K562 (cell line): ENCODE measurements at places on chromosomes 2 and 18. TPM values are rescaled to one million over a fixed set of nuclear protein-coding genes. Genes with fewer than 3 reads are reported as not detected.

- DNase-seq: no peak
Measured at GRCh38 chr2:46747297-46747818, 168.2 kb downstream of the MCFD2 start.

DNA sequence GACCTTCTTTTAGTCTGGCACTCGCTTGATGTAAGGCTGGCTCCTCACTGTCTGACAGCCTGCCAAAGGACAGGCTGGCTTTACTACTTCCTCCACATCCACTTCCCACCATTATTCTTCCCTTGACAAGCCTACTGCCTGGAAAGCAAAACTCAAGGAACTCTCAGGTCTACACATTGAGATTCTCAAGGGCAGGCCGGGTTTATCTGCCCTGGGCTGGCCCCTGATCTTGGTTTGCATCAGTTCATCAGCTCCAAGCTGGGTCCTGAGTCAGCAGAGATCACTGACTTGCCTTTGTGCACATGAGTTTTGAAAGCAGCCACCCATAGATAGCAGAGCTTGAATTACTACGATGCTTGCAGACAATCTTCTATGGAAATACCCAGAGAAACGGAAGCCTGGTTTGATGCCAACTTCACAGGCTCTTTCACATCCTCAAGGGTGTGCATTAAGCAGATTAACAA is 53.9 kb downstream of the KCTD18 start:
- DNase-seq: no peak

DNA sequence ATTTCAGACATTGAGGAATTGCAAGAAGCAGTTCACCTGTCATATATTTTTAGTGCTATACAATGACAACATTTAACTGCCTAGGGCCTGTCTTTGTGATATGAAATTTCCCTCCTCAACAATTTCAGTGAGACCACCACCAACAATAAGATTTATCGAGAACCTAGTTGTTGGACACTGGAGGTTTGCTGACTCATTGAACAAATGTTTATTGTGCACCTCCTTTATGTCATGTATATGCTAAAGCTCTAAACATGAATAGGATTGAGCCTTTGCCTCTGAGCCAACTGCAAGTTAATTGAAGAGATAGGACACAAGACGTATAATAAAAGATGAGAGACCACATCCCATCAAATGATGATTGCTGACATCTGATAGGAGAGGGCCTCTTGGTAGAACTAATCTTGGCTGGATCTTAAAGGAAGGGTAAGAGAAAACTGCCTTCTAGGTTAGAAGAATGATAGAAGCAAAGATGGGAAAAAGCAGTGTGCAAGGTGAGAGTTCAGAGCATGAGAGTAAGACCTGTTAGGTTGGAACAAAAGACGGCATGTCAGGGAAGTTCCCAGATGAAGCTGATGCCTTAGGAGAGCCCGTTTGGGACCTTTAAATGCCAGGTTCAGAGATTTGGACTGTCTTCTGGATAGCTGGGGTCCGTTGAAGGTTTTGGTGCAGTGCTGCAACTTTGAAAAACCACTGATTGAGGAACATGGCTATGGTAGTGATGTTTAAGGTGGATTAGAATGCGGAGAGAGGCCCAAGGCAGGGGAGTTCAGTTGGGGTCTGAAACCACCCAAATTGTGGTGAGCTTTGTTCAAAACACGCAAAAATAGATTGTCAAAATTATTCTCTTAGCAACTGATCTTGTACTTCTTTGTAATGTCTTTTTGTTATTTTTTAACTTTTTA is 133.0 kb upstream of the EML6 start:
- no peak for DNase-seq

The ZFAND2B gene
- 26.0 and 33.3 TPM in 2 replicates for polyA plus RNA-seq

The SIX3 gene
- polyA plus RNA-seq: not detected in 2 replicates

The SERPINB13 gene
- not detected in 2 replicates for polyA plus RNA-seq

DNA sequence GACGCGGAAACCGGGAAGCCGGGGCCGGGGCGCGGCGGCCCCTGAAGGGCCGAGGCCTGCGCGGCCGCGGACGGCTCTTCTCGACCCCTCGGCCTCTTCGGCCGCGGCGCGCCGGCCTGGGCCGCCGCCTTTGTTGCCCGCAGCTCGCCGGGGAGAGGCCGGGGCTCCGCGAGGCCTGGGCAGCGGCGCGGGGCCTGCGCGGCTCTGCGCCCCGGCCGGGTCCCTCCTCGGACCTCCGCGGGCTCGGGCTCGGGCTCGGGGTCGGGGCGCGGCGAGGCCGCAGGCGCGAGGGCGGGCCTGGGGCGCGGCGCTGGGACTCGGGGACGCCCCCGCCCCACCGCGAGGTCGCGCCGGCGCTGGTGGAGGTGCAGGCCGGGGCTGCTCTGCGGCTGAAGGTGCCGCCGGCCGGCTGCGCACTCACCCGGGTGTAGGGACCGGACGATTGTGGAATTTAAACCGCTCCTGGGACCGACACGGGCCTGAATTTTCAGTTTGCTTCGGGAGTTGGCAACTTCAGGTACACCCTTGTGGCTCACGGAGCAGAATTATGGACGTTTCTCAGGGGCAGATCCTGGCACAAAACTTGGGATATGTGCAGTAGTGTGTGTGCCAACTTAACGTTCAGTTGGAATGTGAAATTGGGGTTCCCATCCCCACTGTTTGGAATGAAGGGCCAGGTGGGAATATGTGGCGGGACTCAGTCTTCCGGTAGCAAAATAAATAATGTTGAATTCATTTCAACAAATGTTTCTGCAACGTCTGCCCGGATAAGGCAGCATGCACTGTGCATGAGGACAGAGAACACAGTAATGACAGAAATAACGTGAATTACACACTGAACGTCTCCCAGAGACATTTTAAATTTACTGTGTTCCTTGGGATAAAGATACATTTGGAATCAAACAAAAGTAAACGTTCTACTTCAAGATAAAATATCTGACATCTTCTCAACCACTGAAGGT is 787 bp downstream of the SOCS6 start:
- DNase-seq: peak; percentile 52

The CCT7 gene
- 625 and 697 TPM in 2 replicates for polyA plus RNA-seq

- DNase-seq: peak; percentile 18
Measured at GRCh38 chr2:64525317-64525613, 1.1 kb downstream of the AFTPH start.

The SLC8A1 gene
- polyA plus RNA-seq: not detected in 2 replicates

- DNase-seq: no peak
Measured at GRCh38 chr18:79543861-79544385, 135.7 kb upstream of the CTDP1 start.

DNA sequence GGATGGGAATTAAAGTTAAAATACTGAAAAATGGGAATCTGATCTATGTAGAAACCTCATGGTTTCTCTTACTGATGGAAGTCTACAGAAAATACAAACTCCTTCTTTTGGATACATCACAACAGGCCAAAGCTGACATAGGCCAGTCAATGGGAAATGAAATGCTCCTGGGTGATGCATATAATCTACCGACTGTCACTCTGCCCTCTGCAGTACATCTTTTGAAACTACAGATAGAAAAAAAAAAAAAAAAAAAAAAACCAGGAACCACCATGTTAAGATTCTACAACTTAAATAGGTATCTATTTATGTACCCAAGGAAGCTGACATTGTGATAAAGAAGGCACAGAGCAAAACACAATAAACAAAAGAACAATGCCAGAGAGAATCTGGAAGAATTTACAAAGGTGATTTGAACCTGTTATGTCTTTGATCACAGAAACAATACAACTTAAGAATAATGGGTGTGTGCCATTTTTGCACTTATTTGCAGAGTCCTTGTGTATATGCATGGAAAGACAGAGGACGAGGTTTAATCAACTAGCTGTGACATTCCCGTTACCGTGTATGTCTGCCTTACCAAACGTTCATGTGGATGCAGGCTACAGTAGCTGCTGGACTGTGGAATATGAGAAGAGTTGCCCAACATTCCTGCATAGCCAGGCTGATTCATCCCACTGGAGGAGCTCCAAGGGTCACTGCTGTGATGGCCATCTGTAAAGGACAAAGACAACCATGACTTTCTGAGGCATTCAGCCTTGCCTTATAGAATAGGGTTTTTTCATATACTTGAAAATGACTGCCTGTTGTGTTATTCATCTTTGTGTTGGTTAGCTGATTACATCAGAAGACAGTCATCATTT is 312.7 kb downstream of the TCF4 start:
- DNase-seq: no peak

The AQP12A gene
- not detected in 2 replicates for polyA plus RNA-seq

The FAM161A gene
- polyA plus RNA-seq: 0.63 and 1.3 TPM in 2 replicates

The AKAIN1 gene
- polyA plus RNA-seq: not detected in 2 replicates

- no peak for DNase-seq
Measured at GRCh38 chr2:227416701-227417100, 29.0 kb upstream of the SCYGR1 start.

- DNase-seq: no peak
Measured at GRCh38 chr2:75790814-75791467, 80.2 kb upstream of the GCFC2 start.
